NCI-H2081 treated with DMSO at 0.1 percent for 48 hours (cell line): ENCODE measurements at places on chromosomes 12 and 14.

DNA sequence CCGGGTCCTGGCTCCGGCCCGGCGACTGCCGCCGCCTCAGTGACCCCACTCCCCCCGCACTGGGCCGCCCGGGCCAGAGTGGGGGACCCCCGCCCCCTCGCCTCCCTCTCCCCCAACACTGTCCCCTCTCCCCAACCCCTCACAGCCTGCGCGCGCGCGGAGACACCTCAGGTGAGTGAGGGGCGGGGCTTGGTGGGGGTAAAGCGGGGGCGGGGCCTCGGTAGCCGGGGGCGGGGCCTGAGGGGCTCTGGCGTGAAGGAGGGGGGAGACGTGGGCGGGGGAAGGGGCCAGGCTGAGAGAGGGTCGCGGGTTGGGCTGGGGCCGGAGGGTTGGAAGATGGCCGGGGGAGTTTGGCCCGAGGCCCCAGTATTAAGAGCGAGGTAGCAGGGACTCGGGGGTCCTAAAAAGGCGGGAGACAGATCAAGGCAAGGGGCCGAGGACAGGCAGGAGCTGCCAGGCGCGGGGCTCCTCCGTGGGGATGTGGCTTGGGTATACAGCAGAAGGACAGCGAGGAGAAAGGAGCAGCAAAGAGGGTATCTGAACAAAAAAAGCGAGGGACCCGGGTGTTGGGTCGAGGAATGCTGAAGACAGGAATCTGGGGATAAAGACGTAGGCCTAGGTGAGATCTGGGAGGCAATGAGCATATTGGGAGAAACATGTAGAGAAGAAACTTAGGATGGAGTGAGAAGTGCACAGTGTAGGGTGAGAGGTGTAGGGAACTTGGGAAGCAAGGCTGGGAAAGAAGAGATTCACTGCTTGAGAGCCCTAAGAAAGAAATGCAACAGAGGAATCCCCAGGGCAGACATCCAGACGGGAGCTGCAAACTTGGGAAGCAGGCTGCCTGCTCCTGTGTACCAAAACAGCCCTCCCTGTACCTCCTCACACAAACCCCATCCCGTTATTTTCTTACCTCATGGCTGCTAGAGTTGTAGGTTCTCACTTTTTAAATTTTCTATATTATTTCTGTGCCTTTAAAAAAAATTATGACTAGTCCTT lies 10.8 kb downstream of the SUOX start:
- DNase-seq: no peak

DNA sequence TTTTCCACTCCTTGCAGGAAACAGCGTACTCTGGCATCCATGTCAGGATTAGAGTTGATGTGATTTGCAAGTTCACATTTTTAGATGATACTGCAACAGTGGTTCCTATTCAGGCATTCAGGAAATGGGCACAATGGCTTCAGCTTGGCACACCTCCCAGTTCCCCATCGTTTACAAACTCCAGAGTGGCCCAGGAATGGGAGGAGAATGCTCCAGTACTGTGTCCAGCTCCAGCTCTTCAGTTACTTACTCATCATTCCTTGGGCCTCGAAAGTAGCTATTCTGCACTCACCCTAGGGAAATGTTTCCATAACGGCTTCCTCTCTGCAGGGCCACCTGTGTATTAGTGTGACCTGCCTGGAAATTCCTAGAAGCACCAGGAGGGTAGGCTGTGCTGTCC lies 239.7 kb upstream of the RGS6 start:
- DNase-seq: no peak

DNA sequence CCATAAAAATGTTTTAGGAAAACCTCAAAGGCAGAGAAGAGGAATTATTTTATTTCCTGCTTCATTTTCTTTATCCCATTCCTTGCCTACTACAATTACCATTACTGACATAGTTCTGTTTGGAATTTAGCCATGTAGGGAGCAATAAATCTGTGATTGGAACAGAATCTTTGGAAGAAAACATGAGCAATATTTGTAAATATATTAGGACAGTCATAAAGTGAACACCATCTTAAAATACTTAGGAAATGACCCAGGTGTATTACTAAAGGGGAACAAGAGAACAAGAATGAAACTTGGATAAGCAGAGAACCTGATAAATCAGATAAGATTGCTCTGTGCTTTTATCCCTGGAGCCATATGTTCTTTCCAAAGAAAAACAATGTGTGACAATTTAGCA lies 1326.0 kb upstream of the FLRT2 start:
- no peak for DNase-seq

GRCh38 chr14:22540293-22540692 lies 48.7 kb downstream of the DAD1 start:
- no peak for DNase-seq

GRCh38 chr12:110141389-110141788 lies 17.2 kb downstream of the IFT81 start:
- no peak for DNase-seq

DNA sequence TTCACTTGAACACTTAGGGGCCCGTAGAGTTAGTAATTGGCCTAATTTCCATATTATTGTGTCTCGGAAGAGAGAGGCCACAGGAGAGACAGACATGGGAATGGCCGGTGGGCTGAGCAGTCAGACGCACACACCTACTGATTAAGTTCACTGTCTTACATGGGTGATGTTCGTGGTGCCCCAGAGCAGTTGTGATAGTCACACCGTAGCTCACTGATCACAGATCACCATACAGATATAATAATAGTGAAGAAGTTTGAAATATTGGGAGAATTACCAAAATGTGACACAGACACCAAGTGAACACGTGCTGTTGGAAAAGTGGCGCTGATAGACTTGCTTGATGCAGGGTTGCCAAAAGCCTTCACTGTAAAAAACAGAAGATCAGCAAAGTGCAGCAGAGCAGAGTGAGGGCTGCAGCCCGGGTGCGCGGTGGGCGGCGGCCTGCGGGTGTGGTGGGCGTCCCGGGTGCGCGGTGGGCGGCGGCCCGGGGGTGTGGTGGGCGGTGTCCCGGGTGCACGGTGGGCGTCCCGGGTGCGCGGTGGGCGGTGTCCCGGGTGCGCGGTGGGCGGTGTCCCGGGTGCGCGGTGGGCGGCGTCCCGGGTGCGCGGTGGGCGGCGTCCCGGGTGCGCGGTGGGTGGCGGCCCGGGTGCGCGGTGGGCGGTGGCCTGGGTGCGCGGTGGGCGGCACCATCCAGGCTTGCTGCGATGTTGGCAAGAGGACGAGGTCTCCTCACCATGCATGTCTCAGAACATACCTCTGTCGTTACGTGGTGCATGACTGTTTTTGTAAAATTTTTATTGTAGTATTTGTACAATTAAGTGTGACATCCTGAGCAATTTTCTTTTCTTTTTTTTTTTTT lies 34.3 kb upstream of the TEX22 start:
- DNase-seq: no peak

GRCh38 chr12:51401020-51401419 lies 9.8 kb upstream of the GALNT6 start:
- DNase-seq: no peak

- no peak for DNase-seq
These were observed 5.4 kb downstream of the PLEKHH1 start for GRCh38 chr14:67538501-67538900.

GRCh38 chr14:60722357-60723115 lies 1.6 kb downstream of the SIX4 start:
- DNase-seq: no peak

- no peak for DNase-seq
These were observed 12.2 kb downstream of the CEP170B start for GRCh38 chr14:104877066-104877805.

- no peak for DNase-seq
These were observed 604 bp downstream of the ZNF384 start for GRCh38 chr12:6688543-6688998.

DNA sequence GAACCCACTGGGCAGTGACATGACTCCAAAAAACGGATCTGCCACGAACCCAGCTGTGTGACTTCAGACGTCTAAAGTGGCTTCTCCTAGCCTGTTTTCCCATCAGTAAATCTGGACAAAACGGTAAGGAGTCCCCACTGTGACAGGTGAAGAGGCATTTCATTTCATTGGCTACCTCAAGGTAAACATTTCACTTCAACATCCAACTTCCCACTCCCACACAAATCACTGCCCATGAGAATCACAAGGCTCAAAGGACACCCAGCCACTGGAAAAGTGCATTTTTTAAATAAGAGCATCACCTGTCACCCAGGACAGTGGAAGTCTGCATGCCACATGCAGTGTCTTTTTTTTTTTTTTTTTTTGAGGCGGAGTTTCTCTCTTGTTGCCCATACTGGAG lies 27.9 kb downstream of the HSP90AA1 start:
- DNase-seq: no peak

GRCh38 chr12:110224379-110225304 lies 56.4 kb upstream of the ATP2A2 start:
- DNase-seq: no peak

DNA sequence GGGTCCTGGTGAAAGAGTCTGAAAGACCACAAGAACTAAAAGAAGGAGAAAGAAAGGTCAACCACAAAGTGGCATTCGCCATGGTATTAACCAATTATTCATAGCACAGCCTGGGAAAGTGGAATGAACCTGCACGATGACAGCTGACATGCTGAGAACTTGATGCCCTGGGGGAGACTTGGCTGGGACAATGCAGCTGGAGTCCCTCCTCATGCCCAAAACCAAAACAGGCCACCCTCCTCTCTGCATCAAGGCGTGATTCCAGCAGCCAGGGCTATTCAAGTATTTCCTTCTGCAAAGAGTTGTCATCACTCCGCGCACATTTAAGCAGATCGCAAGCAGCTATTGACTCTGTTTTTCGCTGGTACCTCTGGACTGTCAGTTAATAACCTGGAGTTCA lies 167.1 kb upstream of the NOS1 start:
- DNase-seq: no peak

DNA sequence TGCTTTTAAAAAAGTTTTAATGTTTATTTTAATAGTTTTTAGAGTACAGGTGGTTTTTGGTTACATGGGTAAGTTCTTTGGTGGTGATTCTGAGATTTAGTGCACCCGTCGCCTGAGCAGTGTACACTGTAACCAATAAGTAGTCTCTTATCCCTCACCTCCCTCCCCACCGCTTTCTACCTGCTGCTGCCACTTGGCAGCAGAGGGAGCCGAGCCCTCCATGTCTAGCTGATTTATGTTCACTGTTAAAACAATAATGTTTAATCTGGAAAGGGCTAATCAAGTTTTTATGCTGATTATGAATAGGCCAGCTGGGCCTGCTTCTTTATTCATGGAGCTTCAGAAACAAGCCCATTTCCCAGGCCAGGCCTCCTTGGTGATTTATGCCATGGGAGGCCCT lies 73.1 kb downstream of the ADCK1 start:
- peak; percentile 59 for DNase-seq

GRCh38 chr14:70576891-70577290 lies 23.6 kb downstream of the MED6 start:
- DNase-seq: no peak

DNA sequence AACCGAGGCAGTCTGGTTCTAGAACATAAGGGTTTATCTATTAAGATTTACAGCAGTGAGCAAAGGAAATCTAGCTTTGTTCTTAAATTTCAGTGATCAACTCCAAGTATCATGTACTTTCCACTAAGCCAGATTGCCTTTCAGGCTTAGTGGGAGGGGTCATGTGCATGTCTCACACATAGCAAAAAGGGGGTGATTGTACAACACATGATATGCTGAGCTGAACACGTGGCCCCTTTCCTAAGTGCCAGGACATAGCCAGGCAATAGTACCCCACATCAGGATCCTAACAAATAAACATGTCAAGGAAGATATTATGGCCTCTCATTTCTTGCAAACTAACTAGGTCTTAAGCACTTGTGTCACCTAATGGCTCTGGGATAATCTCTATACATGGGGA lies 347.2 kb downstream of the C12orf75 start:
- DNase-seq: no peak

- no peak for DNase-seq
These were observed 25.6 kb upstream of the NFYB start for GRCh38 chr12:104163631-104164030.

DNA sequence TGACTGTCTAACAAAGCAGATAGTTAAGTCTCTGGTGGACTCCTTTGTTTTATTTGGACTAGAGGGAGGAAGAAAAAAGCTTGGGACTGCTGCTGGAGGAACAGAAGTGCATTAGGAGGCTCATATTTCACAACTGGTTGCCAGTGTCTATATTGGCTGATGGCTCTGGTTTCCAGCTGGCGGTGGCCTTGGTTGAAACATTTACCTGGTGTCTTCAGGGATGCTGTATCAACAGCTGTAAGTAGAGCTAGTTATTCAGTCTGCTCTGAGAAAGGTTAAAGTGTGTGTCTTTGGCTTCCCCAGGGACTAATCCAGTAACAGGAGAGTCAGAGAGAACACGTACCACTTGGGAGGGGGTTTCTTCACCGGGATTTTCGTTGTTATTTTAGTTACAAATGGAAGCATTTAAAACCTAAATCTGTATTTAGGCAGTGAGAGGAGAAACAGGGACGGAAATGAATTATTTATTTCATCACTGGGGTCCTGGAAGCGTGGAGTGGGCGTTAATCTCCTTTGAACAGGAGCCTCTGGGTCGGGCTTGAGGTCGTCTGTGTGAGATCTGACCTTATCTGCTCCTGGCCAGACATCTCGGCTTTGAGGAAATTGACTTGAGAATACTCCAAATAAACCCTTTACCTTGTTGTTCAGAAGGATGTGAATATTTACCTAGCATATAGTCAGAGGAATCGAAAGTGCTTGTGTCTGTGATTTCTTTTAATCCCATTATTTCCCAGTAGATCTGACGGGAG lies 149.9 kb downstream of the NRXN3 start:
- DNase-seq: peak; percentile 68

DNA sequence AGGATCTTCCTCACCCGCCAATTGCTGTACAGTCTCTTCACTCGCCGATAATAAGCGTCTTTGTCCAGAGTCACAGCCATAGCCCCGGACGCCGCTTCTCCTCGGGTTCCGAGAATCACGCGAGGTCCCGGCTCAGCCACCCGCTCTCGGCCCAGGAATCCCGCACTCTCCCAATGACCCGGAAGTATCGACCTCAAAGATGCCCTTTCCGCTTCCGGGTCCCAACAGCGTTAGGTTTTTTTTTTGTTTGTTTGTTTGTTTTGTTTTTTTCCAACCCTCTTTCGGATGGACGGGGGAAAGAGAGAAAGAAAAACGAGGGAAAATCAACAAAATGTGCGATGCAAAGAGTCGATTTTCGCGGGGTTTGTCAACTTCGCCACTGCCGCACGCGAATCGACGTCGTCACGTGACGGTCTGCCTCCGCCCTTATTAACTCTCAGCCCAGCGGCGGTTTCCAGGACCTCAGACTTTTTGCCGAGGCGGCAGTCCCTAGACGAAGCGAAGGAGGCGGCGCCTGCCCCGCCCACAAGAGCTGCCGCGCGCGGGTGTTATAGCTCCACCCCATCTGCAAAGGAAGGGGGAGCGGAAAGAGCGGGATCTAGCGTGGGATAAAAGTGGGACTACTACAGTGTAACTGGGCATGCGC lies at the start of gene SUPT16H:
Gene SUPT16H (minus strand): TSS at position 172 of the 646 bp plus-strand sequence. CDS start 92 bp downstream, at position 80.
- DNase-seq: peak; percentile 90
